CD4-positive, alpha-beta T cell treated with Interleukin-12 subunit alpha and Interleukin-12 subunit beta, for 1 hour (primary cell): ENCODE measurements at places on chromosomes 2 and 18.

DNA sequence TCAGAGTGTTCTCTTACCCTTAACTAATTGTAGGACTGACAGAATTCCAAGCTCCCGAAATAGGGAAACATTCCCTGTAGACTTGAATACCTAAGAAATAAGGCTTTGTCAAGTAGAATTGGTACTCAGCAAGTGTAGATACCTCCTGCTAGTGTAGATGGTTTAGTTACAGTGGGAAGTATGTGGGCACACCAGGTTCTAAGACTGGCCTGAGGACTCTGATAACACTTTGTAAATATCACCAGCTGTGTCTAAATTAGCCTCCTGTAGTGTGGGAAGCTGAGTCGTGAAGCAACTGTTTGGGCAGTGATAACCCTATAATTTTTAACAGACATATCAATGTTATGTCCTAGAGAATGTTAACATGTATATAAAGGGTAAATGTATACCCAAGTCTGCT, 304.5 kb downstream of the SLC8A1 start:
- no peak for DNase-seq

DNA sequence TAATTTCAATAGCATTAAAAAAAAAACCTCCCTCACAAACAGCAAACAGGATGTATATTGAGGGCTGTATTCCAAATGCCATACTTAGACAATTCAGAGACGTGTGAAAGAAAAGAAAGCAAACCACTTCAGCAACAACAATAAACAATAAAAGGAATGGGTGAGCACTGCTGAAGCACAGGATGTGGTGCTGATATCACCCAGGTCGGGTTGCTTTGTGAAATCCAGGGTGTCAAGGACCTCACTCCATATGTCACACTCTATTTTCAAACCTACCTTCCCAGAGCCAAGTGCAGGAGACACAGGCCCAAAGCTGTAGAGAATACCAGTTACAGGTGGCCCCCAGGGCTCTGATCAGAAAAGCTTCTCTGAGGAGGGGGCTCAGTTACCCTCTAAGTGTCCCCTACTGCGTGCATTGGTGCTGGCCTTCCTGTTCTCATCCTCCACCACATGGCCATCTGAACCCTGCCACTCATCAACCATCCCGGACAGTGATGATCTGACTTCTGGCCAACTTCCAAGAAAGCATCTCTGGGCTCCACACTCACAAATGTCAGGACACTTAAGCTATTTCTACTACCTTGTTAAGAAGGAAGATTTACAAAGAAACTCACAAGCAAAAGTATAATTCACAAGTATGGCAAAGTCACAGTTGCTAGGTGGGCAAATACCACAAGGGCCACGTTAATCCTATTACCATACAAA, 363.0 kb downstream of the SS18 start:
- no peak for DNase-seq

- DNase-seq, result no peak
Measured at GRCh38 chr2:120209427-120210269, 13.6 kb downstream of the TMEM185B start.

GRCh38 chr18:457140-457519, 43.4 kb downstream of the COLEC12 start:
- no peak for DNase-seq

- no peak for DNase-seq
Measured at GRCh38 chr2:29031046-29031445, 43.3 kb downstream of the PCARE start.

GRCh38 chr2:165833156-165833555, 39.1 kb upstream of the GALNT3 start:
- no peak for DNase-seq

- no peak for DNase-seq
Measured at GRCh38 chr2:119859528-119859927, 99.8 kb downstream of the PTPN4 start.

DNA sequence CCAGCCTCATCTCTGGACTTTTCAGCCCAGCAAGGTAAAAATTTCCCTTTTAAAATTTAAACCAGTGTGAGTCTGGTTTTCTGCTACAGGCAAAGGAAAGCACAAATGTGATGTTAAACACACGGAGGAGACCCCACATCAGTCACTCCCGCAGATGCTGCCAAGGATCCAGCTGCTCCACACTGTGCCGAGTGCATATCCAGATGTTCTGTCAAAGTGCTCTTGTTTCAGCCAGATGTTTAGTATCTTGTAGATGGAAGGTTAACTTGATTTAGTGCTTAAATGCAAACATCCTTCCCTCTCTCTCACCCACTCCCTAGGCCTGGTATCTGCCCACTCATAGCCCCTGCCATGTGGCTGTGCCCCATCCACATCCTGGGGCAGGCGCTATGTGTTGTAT, 15.8 kb upstream of the ATOH8 start:
- no peak for DNase-seq
